ENCODE measurements at places on chromosomes 2 and 18.

GRCh38 chr2:142596334-142597088 is 281.0 kb upstream of the KYNU start:
- peak; percentile 1 for DNase-seq

DNA sequence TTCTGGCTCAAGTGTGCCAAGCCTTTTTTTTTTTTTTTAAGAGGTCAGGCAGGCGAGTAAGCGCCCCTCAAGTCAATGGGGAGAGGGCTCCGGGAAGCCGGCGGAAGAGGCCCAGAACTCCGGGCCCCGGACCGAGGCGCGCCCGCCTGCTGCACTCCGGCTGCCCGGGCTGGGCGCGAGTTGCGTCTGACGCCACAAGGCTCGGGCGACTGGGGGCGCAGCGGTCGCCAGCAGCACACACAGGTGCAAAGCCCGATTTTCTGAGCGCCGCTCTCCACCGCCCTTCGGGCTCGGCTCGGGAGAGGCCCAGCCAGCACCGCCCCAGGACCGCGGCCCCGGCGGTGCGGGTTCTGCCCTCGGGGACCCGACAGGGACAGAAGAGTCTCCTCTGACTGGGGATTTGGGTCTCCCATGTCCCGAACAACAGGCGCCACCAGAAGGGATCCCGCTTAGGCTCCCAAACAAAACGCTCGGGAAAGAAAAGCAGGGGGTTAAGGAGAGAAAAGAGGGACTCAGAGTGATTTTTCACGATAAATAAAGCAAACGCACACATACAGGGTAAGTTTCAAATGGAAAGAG is 787 bp downstream of the ERBB4 start:
- DNase-seq: no peak

- no peak for DNase-seq
These were observed 51.6 kb upstream of the ATG16L1 start for GRCh38 chr2:233199870-233200269.

GRCh38 chr2:126212735-126213134 is 443.2 kb upstream of the GYPC start:
- DNase-seq: no peak

GRCh38 chr2:190235101-190235500 is 84.5 kb downstream of the HIBCH start:
- no peak for DNase-seq

DNA sequence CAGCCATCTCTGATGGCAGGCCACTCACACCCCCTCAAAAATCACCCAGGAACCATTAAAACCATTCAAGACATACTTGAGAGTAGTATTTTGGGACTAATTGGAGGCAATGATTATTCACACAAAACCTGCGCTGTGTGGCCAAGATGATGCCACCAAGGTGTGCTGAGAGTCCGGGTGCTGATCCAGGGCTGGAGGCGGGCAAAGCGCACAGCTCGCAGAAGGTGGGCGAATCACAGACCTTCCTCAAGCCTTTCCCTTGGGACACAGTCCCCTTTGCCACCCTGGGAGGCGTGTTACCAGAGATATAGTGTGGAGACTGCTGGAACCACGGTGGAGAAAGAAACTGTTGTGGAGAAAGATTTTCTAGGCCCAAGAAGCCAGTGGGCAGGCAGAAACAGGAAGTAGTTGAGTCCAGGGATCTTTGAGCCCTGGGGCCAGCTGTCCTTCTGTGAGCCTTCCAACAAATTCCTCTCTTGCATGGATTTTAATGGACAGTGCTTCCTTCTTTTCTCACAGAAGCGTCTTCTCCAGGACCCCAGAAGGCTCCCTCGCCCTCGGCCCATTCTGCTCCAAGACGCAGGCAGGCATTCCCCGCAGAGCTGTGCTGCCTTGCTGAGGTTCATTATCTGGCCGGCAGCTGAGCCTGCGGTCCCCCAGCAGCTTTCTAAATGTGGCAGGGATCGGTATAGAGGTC is 8.0 kb downstream of the COPS9 start:
- DNase-seq: no peak
